ENCODE measurements at places on chromosomes 12 and 14.

DNA sequence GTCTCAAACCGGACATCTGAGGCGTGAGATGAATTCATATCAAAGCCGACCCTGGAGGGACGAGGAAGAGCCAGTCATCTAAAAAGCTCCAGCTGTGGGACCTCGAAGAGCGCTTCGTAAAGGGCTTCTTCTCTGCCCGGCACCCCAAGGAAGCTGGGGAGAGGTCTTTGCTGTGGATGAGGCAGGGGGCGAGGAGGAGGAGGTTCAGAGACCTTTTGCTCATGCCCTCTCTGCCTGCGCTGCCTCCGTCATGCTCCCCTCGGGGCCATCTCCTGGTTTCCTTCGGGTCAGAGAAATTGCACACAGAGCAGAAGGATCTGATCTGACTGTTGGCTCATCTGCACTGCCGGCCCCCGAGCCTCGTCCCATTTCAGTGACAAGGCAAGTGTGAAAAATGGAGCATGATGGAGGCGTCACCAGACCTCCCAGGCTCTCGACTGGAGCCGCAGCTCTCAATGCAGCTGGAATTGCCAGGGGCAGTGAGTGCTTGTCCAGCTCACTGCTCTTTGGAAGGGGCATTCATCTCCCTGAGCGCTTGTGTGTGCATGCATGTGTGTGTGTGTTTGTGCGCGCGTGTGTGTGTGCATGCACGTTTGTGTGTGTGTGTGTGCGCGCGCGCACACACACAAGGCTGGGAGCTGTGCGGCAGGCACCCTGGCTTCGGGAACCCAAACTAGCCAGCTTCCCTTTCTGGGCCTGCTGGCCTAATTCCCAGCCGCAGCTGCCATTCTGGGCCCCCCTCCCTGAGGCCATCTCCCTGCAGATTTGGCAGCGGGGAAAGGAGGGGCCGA, 9.2 kb downstream of the CABP1 start:
- DNase-seq = no peak

DNA sequence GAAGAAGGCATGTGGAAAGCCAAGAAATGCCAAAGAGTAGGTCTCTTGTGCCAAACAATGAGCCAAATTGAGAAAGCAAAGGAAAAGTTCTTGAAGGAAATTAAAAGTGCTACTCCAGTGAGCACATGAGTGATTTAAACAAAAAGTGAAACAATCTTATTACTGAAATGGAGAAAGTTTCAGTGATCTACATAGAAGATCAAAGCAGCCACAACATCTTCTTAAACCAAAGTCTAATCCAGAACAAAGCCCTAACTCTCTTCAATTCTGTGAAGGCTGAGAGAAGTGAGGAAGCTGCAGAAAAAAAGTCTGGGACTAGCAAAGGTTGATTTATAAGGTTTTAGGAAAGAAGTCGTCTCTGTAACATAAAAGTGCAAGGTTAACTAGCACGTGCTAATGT, 259.6 kb downstream of the FLRT2 start:
- DNase-seq = no peak

GRCh38 chr12:107580750-107581618, 104.6 kb upstream of the PWP1 start:
- DNase-seq = no peak

DNA sequence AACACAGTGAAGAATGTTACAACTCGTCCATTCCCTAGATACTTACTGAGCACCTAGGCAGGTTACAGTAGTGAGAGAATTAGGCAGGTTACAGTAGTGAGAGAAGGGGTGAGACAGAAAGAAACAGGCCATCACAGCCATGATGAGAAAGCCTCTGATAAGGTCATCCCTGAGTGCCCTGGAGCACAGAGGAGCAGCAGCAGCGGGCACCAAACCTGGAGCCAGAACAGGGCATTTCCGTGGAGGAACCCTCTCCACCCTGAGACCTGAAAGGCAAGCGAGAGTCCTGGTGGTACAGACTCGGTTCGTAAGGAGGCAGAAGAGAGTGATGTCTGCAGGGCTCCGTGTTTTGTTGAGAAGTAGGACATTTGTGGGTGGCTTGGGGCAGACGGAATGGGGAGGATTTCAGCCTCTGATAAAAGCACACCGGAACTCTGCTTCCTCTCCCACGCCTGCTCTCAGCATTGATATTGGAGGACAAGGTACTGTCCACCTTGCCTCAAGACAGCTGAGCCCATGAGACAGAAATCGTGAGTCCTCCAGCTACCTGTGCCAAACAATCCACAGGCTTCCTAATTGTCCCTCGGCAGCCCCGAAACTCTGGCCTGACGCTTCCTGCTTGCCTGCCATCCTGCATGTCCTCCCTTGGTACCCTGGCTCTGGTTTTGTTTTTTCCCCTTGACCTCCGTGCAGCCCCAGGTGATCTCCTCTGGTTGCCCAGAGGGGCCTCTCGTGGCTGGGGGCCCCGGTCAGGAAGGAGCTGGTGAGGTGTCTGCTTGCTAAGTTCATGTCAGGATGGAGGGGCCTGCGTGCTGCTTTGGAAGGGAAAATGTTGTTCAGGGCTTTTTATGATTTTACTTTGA, 136.1 kb downstream of the GCH1 start:
- no peak for DNase-seq

DNA sequence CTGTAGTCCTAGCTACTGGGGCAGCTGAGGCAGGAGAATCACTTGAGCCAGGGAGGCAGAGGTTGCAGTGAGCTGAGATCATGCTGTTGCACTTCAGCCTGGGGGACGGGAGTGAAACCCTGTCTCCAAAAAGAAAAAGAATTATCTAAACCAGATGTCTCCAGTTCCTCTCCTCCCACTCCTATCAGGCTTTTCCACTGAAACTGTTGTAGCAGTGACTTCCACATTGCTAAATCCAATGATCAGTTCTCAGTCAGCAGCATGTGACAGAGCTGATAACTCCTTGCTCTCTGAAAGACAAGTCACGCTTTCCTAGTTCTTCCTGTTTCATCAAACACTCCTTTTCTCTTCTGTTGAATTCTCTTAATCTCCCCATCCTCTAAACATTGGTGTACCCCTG, 8.6 kb downstream of the SLC38A6 start:
- DNase-seq = no peak

DNA sequence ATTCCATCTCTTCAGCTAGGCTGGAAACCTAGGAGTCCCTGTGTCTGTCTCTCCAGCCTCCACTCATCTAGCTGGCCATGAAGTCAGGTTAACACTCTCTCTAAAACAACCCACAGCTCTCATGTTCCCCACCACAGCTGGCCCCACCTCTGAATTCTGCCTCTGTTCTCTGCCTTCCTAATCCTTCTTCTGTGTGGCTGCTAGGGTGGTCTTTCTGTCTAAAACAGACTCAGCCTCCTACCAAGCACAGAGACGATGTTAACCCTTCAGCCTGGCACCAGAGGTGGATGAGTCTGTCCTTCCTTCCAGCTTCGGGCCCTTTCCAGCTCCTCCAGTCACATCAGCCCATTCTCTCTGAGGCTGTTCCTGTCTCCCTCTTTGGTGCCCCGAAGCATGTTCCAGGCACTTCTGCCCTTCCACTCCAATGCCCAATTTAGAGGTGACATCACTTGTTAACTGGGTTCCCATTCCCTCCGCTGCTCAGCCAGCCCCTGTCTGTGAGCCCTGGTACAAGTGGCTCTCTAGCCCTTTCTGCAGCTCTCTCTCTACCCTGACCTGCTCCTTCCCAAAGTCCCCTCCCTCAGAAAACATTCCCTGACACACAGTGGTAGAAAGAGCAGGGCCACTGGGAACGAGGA, 9.1 kb downstream of the FIGNL2 start:
- DNase-seq = no peak

All from stimulated activated CD4-positive, alpha-beta T cell treated with anti-CD3 and anti-CD28 coated beads, Interleukin-1b, Interleukin-23, amount 100 ng/mL, for 1 hour (primary cell).